CD4-positive, alpha-beta memory T cell (primary cell): ENCODE measurements at places on chromosomes 13 and 19. TPM values are rescaled to one million over a fixed set of nuclear protein-coding genes. Genes with fewer than 3 reads are reported as not detected.

- DNase-seq = no peak
Measured at GRCh38 chr13:84962849-84963248, 836.4 kb downstream of the SLITRK6 start.

TNNI3 gene
- polyA plus RNA-seq = not detected

KLHL1 gene
- not detected for polyA plus RNA-seq

TMEM190 gene
- not detected for polyA plus RNA-seq

DNA sequence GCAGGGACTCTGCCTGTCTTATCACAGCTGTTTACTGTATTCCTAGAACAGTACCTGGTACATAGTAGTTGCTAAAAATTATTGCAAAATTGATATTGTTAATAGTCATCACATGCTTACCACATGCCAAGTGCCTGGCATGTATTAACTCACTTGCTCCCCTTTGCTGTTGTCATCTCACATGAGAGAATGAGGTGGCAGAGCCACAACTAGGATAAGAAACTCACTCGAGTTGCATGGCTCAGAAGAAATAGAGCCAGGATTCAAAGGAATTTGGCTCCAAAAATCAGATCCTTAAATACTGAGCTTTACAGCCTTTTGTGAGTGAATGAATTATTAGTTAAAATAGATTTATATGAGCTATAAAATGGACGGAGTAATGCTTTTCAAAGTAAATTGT lies 42.6 kb downstream of the B3GLCT start:
- DNase-seq = no peak

DNA sequence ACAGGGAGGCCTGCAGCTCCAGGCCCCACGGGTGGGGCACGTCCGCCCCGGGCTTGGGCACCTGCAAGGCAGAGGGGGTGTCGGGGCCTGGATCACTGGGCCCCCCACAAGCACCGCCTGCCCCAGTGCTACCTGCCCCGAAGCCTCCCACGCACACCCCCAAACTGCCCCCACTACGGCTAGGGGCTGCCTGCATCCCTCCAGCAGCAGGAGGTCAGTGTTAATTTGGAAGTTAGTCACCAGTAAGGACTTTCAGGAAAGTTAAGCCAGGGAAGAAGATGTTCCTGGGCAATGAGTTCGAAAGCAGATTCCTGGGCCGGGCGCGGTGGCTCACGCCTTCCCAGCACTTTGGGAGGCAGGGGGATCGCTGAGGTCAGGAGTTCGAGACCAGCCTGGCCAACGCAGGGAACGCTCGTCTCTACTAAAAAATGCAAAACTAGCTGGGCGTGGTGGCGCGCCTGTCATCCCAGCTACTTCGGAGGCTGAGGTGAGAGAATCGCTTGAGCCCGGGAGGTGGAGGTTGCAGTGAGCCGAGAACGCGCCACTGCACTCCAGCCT lies 5.5 kb downstream of the PEAK3 start:
- DNase-seq = no peak

DNA sequence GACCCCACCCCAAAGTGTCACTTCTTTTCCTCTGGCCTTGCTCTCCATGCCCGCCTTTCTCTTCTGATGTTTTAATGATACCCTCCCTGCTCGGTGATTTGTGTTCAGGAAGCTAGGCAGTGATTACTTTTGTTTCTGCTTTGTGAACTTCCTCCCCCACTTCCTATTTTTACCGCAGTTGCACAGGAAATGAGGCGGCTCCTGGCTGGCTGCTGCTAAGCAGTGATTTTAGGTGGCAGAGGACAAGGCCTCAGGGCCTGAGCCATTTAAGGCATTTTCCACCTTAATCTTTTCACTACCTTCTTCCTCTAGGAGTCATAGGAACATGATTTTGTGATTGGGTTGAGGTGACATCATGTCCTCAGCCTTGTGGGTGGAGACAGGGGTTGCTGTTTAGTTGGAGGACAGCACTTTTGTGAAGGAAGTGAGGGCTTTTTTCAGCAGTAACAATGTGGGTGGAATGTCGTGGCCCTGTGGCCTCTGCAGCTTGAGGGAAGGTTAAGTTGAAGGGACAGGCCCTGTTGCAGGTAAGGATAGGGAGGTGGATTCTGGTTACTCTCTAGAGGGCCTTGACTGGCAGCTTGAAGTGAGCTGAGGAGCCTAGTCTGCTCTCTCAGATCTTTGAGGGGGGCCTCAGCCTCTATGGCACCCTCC lies 15.7 kb downstream of the GARRE1 start:
- peak; percentile 87 for DNase-seq

- no peak for DNase-seq
Measured at GRCh38 chr13:44305286-44305685, 68.3 kb upstream of the SERP2 start.

GJB6 gene
- not detected for polyA plus RNA-seq

PSG3 gene
- not detected for polyA plus RNA-seq

GRCh38 chr13:97364827-97365226 lies 69.1 kb upstream of the RAP2A start:
- no peak for DNase-seq

DNA sequence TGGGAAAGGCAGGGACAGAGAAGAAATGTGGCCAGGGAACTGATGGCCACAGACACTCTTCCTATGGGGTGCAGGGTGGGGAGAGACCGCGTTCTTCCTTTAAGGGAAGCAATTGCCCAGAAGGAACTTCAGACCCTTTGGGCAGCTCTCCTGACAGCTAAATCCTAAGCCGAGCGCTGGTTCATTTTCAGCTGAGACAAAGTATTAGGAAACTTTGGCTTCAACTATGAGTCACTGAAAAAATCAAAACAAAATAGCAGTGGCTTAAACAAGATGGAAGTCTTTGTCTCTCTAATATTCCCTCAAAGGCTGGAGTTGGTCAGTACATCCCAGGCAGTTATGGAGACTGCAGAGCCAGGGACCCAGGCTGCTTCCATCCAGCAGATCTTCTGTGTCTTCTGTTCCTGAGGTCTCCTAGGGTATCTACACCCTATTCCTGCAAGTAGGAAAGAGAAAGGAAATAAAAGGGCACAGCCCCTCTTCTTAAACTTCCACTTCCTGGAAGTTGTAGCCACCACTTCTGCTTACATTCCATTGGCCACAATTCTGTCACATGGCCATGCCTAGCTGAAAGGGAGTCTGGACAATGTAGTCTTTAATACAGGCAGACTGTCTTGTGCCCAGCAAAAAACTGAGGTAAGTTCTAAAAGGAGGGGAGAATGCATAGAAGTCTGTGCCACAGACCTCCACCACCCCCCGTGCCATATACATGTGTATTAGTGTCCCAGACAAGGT lies 163.5 kb downstream of the KATNAL1 start:
- no peak for DNase-seq

SWSAP1 gene
- 6.5 TPM for polyA plus RNA-seq

HIF3A gene
- not detected for polyA plus RNA-seq

DNA sequence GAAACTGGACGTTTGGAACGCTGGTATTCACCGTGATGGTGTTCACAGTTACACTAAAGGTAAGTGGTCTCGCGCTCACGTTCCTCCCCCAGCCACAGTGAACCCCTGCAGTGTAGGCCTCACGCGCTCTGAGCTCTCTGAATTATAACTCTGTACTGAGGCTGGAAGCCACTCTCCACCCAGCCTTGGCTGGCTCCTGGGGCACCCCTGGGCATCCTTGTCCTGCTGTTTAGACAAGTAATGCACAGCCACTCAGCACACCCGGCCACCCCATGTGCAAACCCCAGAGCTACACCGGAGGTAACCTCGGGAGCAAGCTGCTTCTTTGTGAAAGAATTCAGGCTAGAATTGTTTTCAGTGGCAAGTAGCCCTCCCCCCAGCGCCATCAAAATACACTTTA lies 97.3 kb upstream of the MCF2L start:
- no peak for DNase-seq

- DNase-seq = no peak
Measured at GRCh38 chr19:35206855-35207254, 21.7 kb downstream of the FAM187B start.

- DNase-seq = no peak
Measured at GRCh38 chr13:43362556-43362955, 339.2 kb downstream of the DNAJC15 start.

GRCh38 chr19:13717194-13717643 lies 47.1 kb upstream of the MRI1 start:
- no peak for DNase-seq

DNA sequence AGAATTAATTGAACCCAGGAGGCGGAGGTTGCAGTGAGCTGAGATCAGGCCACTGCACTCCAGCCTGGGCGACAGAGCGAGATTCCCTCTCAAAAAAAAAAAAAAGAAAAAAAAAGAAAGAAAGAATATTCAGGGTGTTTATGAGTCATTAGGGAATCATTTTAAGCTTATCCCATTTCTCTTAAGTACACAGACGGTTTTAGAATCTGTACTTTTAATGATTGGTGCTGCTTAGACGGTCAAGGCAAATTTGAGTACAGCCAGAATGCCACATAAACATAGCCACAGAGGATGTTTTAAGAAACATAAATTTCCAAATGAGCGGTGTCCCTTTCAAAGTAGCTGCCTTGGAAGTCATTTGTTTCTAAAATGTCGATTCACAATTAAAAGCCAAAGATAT lies 2.6 kb downstream of the SPRYD7 start:
- DNase-seq = no peak

DNA sequence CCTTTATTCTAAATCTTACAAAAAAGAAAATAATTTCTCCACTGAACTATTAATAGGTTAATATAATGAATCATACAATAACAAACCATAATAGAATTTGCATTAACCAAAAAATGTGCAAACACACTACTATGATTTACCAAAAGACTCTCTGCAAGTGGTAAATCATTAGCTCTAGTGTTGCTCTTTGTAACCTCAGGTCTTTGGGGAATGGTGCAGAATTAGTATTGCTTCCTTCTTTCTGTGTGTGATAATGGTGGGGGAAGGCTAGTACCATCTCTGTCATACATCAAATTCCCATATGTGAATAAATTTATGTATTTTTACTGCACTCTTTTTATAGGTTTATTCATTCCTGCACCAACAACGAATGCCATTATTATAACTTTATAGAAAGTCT lies 105.1 kb downstream of the COG6 start:
- DNase-seq = no peak
